ENCODE measurements at places on chromosomes 2 and 18.

DNA sequence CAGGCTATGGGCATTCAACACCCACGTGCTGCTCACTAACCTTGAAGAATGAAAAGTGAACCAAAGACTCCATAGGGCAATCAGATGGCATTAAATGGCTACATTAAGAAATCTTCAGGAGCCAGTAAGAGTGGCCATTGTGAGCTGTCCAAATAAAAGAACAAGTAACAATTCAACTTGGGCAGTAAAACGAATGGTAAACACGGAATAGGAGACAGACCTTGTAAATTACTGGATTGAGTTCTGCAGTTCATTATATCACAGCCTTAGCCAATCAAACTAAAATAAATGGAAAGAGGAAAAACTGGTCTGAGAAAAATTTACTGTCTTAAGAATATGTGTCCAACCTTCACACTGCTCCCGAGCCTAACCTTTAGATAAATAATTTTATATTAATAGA lies 306.5 kb upstream of the ZNF521 start:
- no peak for DNase-seq

DNA sequence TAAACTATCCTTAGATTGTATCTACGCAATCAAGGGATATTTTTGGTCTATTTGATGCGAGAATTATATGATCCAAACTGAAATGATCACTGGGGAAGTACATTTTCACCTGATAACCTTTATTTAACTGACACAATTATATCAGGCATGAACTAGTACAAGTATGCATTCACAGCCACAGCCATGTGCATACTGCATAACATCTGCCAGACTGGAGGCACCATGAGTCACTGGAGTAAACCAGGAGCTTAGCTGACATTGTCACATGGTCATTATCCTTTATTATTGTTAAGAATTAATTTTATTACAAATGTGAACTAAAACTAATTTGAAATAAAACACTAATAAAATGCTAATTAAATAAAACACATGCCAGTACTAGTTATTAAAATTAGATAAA lies 1127.1 kb downstream of the DPP10 start:
- DNase-seq = no peak

- DNase-seq = peak; percentile 28
These were observed 71.2 kb downstream of the PLB1 start for GRCh38 chr2:28567061-28567471.

DNA sequence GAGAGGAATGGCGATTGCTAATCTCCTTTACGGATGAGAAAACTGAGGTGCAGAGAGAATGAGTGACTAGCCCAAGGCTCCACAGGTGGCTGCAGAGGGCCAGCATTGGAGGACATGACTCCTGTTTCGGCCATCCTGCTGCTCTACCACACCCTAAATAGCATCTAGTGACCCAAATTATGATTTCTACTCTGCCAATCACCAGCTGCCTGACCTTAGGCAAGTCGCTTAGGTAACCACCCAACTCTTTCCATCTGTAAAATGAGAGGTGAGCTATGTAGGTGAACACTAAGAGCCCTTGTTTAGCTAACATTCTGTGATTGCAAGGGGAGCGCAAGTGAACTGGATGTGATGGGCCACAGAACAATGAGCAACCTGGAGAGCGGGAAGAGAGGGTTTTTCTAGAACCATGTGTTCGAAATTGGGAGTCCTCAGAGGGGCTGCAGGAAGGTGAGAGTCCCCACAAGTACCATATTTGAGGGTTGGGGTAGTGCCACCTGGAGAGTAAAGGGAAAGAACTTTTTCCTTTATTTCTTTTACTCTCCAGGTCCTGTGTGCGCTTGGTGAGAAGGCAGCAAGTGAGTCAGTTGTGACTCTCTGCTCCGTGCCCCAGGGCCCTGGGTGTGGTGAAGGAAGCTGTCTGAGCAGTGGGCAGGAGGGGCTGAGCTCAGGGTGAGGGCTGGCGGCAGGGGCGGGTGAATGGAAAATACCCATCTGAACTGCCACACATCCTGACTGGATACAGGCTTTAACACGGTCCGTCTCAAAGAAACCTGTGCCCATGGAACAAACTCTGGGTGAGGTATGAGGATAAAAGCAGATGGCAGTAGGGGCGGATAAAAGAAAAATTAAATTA lies 2.4 kb downstream of the CYP27C1 start:
- peak; percentile 39 for DNase-seq

GRCh38 chr2:195438692-195439091 lies 218.3 kb upstream of the SLC39A10 start:
- DNase-seq = no peak

- no peak for DNase-seq
These were observed 93.8 kb downstream of the C2orf74 start for GRCh38 chr2:61255580-61256437.

DNA sequence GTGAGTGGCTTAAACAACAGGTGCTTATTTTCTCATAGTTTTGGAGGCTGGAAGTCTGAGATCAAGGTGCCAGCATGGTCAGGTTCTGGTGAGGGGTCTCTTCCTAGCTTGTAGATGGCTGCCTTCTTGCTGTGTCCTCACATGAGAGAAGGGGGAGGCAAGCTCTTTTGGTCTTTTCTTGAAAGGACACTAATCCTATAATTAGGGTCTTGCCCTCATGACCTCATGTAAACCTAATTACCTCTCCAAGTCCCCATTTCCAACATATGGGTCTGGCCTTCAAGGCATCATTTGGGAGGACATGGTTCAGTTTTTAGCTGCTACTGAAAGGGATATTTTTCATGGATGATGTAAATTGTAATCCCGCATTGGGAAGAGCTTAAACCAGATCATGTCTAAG lies 18.0 kb downstream of the RBM44 start:
- no peak for DNase-seq

All from hematopoietic multipotent progenitor cell (in vitro differentiated cells).